ENCODE measurements at places on chromosomes 6 and 20.
A peak's percentile ranks its signal among the peaks of the same experiment; 100 is the strongest.

DNA sequence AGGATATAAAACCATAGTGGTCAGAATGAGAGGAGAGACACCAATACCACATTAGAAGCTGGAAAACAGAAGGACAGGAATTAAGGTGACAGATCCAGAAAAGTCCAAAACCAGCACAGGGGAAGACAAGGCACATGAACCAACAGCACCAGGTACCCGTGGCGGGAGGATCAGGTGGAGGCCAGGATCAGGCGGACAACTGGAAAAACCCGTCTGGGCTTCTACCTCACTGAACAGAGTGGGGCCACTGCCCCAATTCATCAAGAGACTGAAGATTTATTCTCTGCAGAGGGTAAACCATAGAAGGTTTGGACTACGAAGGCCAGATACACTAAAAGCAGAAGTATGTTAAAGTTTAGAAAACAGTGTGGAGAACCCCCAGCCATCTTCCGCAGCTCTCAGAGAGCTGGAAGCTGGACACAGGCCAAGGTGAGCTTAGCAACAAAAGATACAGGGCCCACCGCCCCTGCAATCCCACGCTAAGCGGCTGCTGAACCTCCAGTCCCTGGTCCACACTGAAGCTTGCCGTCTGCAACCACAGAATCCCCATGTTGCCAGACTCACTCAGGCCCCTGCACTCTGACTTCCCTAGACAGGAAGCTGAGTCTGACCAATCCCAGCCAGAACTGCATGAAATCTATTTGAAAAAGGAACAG is 29.9 kb downstream of the ABHD12 start:
- peak overlapping the region; percentile 30 for H3K27ac ChIP-seq
- no peaks in the 10 kb centered on the region for H3K27me3 ChIP-seq
- peak; percentile 33 for DNase-seq
- peaks cover 2% of the 10 kb centered on the region for H3K4me1 ChIP-seq

DNA sequence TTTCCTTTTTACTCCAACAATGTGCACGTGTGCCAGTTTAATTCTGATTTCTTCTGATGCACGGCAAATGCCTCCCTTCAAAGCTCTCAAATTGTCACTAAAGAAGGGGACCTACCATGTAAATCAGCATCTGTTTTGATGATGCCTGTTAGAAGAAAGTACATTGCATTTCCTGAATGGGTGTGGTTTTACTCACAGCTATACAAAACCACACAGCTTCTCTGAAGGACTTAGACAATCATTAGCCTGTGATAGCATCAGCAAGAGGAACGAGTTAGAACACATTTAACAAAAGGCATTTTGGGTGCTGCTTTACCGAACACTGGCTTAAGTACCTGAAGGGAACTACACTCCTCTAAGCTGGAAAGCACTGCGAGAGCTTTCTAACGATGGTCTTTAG is 109.4 kb downstream of the ATXN1 start:
- H3K4me1 ChIP-seq, result no peaks in the 10 kb centered on the region
- no peak overlapping the region for H3K27ac ChIP-seq
- H3K4me3 ChIP-seq, result no peak overlapping the region

DNA sequence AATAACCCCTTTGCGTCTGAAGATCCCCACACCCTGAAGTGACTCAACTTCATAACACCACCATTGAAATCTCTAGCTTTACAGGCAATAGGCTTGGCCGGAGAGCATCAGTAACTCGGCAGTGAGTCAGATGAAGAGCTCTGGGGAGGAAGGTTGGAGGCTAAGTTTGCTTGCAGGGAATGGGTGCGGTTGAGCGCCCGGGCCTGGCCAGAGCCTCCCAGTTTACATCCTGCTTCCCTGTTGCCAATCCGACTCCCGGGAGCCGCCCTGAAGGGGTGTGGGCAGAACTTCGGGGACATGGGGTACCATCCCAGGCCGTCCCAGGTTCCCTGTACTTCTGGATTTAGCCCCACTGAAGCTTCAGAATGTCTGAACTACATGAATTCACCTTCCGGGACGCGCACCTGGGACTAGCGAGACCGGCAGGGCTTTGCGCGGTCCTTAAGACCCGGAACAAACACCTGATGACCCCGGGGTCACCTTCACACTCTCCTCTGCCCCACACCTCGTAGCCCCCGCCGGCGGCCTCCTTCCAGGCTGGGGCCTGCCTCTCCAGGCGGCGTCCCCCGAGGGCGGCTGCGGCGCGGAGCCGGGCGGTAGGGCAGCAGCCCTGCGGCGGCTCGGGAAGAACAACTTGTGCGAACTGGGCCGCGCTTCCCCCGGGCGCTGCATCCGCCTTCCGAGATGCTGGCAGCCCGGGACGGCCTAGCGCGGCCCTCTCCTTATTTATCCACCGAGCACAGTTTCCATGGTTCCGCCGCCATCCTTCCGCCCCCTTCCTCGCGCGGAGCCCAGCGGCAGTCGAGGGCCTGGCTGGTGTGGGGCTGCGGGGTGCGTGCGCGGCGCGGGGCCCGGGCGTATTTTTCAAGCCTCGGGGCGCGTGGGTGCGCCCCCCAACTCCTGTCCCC is 56.6 kb upstream of the RREB1 start:
- H3K27me3 ChIP-seq, result no peaks in the 10 kb centered on the region
- H3K4me3 ChIP-seq, result no peak overlapping the region
- H3K36me3 ChIP-seq, result no peaks in the 10 kb centered on the region
- no peaks in the 10 kb centered on the region for H3K4me1 ChIP-seq
- DNase-seq, result peak; percentile 92

- no peaks in the 10 kb centered on the region for H3K4me1 ChIP-seq
- DNase-seq, result peak; percentile 4
- H3K27ac ChIP-seq, result no peak overlapping the region
- H3K36me3 ChIP-seq, result no peaks in the 10 kb centered on the region
Observed at GRCh38 chr6:156538875-156539660, 238.1 kb upstream of the ARID1B start.

Measured in fibroblast of lung (primary cell).